ENCODE measurements at places on chromosomes 3 and 15.

- no peak for DNase-seq
Observed at GRCh38 chr15:84862214-84862975, 22.1 kb upstream of the SLC28A1 start.

DNA sequence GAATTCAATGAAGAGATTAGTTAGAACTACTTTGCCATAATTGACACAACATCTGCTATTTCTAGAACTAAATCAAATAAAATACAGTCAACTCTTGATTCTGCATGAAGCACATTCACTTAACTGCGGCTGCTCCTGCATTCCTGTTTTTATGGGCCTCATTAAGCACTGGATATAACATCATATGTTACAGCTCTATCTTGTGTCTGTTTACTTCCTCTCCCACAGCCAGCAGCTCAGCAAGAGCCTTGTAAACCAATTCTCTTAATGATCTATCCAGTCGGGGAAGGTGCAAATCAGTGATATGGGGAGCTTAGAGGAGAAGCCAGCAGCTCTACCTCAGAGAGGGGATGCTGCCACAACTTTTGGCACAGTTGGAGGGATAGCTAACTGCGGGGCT is 329.2 kb downstream of the ARRDC4 start:
- DNase-seq = no peak

- no peak for DNase-seq
Observed at GRCh38 chr15:94412979-94413746, 181.8 kb downstream of the MCTP2 start.

DNA sequence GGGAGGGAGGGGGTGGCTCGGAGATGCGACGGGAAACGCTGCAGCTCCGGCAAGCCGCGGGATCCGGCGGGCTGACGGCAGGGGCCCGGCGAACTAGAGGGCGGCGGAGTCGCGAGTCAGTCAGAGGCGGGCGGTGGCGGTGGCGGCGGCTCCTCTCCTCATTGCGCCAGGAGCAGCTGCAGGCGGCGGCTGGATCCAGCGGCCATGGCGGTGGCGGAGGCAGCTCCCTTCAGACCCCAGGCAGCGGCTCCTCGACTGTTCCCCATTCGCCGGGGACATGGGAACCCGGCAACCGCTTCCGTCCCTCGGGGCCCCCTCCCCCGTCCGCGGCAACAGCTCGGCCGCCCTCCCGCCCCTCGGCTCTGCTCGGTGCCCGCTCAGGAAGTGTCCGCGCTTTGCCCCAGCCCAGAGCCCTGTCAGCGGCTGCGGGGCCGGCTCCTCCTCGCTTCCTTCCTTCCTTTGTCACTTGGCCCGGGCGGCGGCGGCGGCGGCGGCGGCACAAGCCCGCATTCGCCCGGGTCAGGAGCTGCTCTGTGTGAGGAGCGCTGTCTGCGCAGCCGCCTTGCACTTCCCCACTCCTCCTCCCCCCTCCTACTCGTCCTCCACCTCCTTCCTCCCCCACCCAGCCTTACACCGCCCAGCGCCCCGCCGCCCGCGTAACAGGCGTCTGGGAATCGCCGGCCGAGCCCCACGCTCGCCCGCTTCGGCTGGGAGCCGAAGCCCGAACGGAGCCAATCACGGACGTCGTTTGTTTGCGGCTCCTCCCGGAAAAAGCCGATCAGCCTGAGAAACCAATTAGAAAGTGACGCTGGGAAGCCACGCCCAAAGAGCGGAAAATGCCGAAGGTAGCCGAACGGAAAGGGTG is at the start of gene GSK3B:
Gene GSK3B (minus strand): TSS at position 537 of the 865 bp plus-strand sequence. CDS start 1,013 bp downstream, outside the sequence.
- peak; percentile 99 for DNase-seq

GRCh38 chr3:13483286-13483685 is 3.2 kb downstream of the HDAC11 start:
- DNase-seq = peak; percentile 62

DNA sequence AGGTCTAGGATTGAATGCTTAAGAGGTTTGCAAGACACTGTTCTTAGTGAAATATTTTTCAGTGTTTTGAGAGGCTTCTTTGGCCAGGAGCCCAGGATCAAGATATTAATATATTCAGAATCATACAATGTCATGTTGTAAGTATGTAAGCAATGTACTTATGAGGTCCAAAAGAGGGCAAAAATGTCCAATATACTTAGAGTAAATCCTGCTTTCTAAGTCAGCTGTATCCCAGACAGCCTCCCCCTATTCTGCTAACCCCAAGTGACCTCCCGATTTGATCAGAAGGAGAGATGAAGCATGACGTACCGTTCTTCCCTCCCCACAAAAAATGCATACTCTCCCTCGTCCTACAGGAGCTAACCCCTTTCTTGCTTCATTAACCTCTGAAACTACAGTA is 70.9 kb downstream of the CHAC1 start:
- DNase-seq = no peak

DNA sequence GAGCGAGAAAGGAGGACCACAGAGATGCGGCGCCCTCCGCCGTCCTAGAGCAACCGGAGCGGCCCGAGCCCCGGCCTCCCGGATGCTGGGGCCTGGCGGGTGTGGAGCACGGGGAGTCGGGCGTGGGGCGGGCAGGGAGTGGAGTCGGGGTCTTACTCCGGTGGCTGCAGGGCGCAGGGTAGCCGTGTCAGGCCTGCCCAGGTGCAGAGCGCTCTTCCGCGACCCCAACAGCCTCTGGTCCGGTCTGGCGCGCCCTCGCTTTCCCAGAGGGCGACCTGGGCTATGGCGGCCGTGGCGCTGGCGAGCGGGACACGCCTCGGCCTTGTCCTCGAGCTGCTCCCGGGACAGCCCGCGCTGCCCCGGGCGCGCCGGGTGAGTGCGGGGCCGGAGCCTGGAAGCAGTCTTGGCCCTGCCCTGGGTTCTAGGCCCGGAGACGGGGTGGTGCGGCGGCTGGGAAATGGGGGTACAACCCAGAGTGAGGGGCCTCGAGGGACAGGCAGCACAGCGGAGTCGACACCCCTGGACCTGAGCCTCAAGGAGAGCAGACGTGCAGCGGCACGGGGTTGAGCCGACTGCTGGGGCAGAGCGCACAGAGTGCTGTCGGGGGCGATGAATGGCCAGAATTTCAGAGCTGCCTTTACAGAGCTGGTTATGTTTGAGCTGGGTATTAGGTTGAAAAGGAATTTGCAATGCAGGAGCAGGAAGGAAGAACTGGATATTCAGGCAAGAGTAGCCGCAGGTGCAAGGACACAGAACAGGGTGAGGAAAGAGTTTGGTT is at the start of gene ZNF662:
Gene ZNF662 (plus strand): TSS at position 73 of the 778 bp plus-strand sequence. CDS start 1,973 bp downstream, outside the sequence.
- peak; percentile 89 for DNase-seq

GRCh38 chr3:20040548-20041196 is 426 bp downstream of the KAT2B start:
- DNase-seq = peak; percentile 91

GRCh38 chr3:26653811-26654425 is 31.3 kb downstream of the LRRC3B start:
- DNase-seq = no peak

DNA sequence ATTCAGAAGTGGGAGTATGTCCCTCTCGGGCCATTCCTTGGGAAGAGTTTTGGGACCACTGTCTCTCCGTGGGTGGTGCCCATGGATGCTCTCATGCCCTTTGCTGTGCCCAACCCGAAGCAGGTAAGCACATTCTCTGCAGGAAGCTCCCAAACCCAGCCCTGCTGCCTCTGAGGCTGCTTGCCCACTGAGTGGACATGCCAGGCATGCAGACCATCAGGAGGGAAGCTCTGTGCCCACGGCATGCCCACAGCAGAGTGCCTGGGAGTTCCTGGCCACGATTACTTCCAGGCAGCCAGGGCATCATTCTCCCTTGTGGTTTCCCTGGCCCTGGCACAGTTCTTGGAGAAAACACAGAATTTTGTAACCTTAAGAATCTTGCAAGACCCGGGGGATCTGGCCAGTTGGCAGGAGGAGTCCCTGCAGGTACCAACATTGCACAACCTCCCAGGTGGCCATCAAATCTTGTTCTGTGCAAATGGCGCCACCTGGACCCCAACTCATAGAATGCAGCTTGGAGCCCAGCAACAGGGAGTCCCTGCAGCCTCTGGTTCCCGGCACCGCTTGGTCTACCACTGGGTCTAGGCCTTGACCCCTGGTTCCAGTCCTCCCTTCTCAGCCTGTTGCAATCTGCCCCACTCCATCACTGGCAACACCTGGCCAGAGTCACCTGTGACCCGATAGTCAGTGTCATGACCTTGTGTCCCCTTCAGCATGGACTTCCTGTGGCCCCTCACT is 20.4 kb downstream of the FAH start:
- DNase-seq = no peak

DNA sequence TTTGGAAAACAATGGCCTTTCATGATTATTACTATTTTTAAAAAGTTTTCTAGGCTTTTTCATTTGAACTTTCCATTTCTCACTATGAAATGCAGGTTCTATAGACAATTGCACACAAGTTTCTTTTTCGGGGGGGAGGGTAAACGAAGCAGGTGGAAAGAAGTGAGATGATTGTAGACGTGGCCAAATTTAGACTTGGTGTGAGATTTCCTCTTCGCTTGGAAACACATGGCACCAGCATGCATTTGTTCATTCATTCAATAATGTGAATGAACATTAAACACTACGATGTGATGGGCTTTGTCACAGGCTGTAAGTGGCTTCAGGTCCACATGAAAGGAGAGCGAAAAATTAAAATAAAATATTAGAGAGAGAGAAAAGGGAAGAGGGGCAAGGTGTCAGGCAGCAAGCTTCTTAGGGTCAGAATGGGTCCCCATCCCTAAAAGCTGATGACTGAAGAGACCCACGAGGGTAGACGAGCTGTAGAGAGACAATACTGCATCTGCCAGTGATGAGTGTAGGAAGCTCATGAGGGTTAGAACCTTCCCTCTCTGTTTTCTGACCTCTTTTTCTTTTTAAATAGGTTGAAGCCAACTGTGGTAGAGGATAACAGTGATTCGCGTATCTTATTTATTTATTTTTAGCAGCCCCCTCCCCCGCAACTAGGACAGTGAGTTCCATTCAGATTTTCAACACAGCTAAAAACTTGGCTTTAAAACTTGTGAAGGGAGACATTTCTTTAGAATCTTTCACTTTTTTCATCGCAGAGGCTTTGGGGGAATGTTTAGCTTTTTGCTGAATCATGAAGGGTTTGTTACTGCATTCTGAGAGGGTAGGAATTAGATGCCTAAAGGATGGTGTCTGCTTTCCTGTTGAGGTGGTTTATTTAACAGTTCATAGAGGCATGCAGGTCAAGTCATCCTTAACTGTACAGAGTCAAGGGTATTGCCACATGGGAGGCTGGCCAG is 36.2 kb downstream of the GAP43 start:
- no peak for DNase-seq

DNA sequence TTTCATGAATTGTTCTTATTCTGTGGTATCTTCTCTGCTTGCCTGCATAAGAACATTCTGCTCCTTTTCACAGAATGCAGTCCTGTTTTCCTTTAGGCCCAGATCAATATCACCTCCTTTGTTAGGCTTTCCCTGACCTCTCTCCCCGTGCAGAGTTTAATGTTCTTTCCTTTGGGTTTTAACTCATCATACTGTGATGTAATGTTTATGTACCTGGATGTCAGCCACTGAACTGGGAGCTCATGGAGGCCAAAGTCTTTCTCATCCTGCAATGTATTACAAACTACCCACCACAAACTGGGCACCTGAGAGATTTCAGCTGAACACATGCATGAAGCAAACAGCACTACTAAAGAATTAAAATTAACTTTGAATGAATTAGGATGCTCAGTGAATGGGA is 192.8 kb upstream of the RORA start:
- DNase-seq = no peak

DNA sequence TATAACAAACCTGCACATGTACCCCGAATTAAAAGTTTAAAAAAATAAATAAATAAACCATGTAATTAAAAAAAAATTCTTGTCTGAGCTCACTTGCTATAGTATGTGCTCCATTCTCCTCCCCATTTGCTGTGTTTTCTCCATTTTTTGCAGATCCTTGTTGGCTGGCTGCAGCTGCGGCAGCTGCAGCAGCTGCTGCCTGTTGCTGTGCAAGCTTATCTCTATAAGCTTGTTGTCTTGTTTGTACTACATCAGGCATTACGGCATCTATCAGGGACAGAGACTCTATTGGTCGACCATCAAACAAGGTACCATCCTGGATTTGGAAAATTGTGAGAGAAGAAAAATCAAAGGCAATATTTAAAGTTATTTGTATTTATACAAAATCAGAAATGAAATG is 145.9 kb downstream of the TBL1XR1 start:
- no peak for DNase-seq

- no peak for DNase-seq
Observed at GRCh38 chr15:31461375-31461774, 134.7 kb downstream of the KLF13 start.

DNA sequence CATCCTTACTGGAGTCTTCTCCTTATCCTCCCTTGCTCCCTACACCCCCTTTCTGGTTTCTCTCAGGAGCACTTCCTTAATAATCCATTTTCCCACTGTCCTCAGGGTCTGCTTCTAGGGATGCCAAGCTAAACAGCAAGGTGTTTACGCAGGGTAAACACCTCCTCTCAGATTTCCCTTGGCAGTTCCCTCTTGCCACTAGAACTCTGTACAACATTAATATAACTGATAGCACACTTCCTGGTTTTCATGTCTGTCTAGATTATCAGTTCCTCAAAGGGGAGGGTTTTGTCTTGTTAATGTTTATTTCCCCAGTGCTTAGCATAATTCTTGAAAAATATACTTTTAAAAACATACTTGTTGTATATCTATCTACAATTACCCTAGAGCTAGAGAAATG is 118.0 kb upstream of the SLC24A5 start:
- DNase-seq = no peak

GRCh38 chr3:49470714-49471420 is 800 bp downstream of the DAG1 start:
- DNase-seq = no peak

- no peak for DNase-seq
Observed at GRCh38 chr3:120446891-120447668, 3.7 kb downstream of the FSTL1 start.

DNA sequence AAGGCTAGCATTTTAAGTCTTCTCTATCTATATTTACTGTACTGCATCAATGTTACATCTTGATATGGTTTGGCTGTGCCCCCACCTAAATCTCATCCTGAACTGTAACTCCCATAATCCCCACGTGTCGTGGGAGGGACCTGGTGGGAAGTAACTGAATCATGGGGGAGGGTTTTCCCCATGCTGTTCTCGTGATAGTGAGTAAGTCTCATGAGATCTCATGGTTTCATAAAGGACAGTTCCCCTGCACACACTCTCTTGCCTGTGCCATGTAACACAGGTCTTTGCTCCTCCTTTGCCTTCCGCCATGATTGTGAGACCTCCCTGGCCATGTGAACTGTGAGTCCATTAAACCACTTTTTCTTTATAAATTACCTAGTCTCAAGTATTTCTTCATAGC is 161.5 kb downstream of the TBC1D5 start:
- no peak for DNase-seq

DNA sequence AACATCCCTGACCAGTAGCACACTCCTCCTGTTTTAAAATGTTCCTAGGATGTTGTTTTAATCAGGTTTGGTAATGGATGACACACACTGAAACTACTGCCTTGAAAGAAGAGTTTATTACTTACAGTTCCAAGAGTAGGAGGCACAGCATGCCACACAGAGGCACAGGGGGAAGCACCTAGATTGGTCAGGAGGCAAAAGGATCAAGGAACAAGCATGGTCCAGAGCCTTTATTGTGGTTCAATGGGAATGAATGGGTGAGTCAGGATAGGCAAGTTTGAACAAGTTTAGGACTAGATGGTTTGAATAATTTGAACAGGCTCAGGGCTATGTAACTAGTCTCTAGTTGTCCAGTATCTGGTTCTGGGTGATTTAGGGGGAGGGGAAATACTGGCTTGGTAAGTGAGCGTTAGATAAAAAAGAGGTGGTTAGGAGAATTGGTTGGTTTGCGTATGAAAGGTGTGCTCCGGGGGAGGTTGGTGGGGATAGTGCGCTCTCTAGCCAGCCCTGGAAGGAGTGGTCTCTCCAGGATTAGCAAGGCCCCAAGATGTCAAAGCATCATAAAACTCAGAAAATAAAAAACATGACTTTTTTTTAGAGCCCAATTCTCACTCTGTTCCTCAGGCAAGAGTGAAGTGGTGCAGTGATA is 35.1 kb downstream of the TMOD3 start:
- DNase-seq = no peak

Measured in aorta (tissue), 5 donors.